ENCODE measurements at places on chromosomes 16 and 17.

GRCh38 chr17:80824549-80825470, 166.8 kb upstream of the CHMP6 start:
- DNase-seq: no peak

- DNase-seq: no peak
Measured at GRCh38 chr17:31147507-31148202, 52.9 kb downstream of the NF1 start.

DNA sequence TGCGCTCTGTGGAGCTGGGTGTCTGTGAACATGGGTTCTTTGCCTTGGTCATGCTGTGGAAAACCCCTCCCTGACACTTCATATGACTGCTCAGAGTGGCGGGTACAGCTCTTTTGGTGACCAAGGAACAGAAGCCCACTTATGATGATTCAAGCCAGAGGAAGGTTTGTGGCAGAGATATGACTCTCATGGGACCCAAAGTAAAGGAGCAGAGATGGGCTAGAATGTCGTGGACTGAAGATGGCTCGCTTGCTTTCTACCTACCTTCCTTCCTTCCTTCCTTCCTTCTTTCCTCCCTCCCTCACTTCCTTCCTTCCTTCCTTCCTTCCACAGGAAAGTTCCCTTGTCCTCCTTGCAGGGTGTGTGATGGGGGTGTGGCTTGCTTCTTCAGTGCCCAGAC, 169.7 kb upstream of the IRX3 start:
- DNase-seq: no peak

DNA sequence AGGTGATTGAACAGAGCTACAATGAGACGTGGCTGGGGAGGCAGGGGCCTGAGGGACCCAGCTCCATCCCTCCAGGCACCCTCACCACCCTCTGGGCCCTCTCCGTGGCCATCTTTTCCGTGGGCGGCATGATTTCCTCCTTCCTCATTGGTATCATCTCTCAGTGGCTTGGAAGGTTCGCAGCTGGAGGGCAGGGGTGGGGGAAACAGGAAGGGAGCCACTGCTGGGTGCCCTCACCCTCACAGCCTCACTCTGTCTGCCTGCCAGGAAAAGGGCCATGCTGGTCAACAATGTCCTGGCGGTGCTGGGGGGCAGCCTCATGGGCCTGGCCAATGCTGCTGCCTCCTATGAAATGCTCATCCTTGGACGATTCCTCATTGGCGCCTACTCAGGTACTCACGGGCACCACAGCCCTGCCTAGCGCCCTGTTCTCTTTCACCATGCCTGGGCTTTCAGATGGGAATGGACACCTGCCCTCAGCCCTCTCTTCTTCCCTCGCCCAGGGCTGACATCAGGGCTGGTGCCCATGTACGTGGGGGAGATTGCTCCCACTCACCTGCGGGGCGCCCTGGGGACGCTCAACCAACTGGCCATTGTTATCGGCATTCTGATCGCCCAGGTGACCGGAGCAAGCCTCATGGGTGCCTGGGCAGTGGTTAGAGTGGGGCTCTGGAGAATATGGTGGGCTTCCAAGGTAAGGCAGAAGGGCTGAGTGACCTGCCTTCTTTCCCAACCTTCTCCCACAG, 2.1 kb downstream of the SLC2A4 start:
- no peak for DNase-seq

- DNase-seq: no peak
Measured at GRCh38 chr16:27498031-27498825, 51.5 kb downstream of the GTF3C1 start.

DNA sequence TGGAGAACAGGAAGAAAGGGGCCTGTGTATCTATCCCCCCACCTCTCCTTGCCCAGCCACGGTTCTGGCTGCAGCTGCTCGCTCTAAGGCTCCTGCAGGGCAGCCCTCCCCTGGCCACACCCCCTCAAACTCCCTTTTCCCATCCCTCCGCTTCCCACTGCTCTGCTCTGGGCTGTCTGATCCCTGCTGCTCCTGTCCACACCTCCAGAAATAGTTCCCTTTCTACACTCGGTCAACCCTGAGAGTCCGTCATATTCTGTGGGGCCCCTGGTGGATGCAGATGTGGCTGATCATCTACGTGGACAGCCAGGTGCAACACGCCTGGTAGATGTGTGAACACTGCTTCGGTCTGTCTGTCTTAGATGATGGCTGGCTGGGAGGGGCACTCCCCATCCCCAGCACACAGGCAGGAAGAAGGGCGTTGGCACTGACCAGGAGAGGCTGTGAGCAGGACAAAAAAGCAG, 19.3 kb upstream of the KRT19 start:
- DNase-seq: no peak

GRCh38 chr17:50519141-50519834, 11.0 kb downstream of the MYCBPAP start:
- DNase-seq: no peak

GRCh38 chr17:60006160-60006559, 41.6 kb upstream of the RNFT1 start:
- DNase-seq: no peak

Measured in SW 1271 (cell line).